Activated CD4-positive, alpha-beta T cell treated with anti-CD3 and anti-CD28 coated beads for 36 hours (primary cell): ENCODE measurements at places on chromosomes 12 and 14.

GRCh38 chr14:104795781-104796686 is 486 bp upstream of the AKT1 start:
- peak; percentile 76 for DNase-seq

- DNase-seq: no peak
Measured at GRCh38 chr12:111387747-111388323, 17.9 kb upstream of the SH2B3 start.

DNA sequence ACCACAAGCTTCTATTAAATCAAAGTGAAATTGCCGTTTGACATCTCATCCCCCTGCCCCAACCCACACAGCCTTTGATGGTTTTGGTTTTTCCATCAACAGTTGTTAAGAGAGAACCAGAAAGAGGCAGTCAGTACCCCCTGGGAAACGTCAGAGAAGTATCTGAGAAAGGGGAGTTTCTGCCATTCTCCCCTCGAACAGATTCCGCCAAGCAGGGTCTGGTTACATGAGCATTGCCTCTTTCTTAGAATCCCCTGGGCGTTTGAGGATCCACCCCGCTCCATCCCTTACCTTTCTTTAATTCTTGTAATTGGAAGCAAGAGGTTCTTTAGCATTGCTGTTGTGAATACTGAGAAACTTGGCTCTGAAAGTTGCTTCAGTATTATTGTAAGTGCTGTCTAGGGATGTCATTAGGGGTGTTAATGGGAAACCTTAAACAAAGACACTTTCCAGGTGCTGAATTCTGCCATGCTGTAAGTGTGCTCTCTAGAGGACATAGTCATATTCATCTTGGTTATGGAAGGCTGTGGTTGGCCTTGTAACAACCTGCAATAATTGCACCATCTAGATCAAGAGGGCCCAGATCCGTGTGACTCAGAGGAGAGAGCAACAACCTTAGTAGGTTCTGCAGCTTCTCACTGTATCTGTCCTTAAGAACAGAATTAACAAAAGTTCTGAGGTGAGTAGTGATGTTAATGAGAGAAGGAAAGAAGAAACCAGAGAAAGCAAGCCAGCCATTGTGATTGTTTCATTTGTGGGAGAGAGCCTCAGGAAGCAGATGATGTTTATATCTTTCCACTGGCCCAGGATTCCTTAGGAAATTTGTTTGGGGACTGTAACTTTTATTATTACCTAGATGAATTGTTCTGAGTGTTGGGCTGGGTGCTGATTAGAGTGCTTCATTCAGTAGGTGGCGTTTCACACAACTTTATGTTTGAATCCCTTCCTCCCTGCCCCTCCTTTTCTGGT is 9.0 kb downstream of the TMBIM6 start:
- DNase-seq: peak; percentile 81

DNA sequence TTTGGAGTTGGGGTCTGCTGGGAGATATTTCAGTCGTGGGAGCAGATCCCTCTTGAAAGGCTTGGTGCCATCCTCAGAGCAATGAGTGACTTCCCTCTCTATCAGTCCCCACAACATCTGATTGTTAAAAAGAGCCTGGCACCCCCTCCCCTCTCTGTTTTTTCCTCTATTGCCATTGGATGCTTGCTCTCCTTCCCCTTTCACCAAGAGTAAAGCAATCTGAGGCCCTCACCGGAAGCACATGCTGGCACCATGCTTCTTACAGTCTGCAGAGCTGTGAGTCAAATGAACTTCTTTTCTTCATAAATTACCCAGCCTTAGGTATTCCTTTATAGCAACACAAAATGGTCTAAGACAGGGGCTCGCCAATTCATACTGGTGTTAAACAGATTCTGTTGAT is 99.1 kb upstream of the CCND2 start:
- no peak for DNase-seq

GRCh38 chr14:34212172-34212929 is 249.7 kb downstream of the SPTSSA start:
- no peak for DNase-seq
